DMS79 (cell line): ENCODE measurements at places on chromosomes 13 and 19.

- no peak for DNase-seq
Measured at GRCh38 chr19:54928299-54928698, 19.0 kb downstream of the NLRP7 start.

DNA sequence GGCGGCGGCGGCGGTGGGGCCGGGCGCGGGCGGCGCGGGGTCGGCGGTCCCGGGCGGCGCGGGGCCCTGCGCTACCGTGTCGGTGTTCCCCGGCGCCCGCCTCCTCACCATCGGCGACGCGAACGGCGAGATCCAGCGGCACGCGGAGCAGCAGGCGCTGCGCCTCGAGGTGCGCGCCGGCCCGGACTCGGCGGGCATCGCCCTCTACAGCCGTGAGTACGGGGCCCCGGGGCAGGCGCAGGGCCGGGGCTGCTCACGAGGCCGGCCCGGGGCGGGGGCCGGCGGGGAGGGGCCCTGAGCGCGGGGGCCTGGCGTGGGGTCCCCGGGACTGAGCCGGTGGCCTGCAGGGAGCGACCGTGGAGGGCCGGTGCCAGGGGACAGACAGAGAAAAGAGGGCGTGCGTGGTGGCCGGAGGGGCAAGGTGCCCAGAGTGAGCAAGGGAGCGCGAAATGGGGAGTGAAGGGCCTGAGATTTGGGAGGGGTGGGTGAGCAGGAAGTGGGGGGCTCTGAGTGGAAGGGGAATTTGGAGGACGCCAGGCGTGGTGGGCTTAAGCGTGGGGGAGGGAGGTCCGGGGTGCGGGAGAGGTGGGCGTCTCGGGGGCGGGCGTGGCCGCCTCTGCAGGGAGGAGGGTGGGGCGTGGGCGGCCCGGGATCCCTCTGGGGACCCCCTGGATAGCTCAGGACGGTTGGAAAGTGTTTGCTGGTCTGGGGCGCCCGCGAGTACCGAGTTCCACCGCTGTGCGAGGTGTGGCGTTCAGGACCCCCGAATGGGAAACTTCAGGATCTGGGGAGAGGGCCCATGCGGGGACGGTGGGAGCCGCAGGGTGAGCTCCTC, 575 bp downstream of the CARM1 start:
- no peak for DNase-seq

DNA sequence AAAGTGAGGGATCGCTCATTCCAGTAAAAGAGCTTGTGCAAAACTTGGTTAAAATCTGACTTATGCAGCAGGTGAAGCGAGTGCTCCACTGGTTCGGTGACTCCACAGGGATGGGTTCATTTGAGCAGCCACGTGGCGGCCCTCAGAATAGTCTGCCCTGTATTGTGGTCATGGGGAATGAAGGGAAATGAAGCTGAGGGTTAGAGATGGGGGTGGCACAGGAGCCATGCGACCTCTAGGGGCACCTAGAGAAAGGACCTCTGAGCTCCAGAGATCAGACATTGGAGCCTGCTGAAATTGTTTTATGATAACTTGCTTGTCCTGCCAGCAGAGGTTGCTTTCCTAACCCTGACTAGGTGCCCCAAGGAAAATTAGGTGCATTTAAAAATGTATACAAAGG, 26.6 kb downstream of the CBY2 start:
- DNase-seq, result no peak

DNA sequence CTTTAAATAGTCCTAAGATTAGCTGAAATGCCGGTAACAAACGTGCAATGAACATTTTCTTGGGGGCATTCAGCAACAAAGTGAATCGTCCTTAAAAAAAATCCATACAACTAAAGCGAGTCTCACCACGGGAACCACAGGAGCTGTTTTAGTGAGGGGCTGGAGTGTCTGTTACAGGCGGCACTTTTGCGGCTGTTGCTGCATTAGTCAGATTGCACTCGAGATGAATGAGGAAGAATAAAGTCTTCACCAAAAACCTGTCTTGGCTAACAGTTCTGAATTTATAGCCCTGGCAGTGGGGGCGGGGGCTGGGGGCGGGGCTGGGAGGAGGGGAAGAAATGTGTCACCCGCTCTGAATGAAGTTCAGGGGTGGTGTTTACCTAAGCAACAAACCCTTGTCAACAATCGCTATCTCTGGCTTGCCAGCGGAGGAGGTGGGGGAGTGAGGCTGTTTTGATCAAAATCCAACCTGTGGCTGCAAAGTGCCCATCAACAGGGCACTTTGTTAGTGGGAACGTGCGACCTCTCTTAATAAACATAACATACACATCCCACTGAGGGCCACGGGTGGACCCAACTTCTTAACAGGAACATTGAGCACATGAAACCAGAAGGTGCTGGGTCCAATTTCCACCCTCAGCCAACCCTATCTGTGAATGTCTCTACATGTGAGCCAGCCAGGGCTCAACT, 44.5 kb downstream of the RFX2 start:
- peak; percentile 53 for DNase-seq

DNA sequence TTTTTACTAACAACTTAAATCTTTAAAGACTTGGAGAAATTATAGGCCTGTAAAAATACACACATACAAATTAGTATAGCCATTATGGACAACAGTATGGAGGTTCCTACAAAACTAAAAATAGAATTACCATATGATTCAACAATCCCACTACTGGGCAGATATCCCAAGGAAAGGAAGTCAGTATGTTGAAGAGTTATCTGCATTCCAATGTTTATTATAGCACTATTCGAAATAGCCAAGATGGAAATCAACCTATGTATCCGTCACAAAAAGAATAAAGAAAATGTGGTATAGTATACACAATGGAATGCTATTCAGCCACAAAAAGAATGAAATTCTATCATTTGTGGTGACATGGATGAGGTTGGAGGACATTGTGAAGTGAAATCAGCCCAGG, 37.2 kb downstream of the SLITRK1 start:
- no peak for DNase-seq

GRCh38 chr13:45049478-45049877, 60.1 kb downstream of the GPALPP1 start:
- DNase-seq, result no peak

DNA sequence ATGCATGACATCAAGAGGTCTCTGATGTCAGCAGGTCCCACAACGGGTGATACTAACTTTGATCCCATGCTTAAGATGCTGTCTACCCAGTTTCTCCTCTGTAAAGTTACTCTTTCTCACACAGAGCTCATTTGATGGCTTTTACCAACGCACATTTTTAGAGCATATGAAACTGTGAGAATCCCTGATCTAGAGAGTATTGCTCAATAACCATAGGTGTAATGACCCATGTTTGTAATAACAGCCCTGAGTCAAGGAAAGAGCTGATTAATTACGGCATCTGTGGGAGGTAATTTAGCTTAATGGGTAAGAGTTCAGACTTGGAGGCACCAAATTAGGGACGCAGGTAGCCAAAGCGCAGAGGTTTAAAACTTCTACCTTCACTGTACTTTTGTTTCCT, 18.0 kb upstream of the IZUMO2 start:
- DNase-seq, result no peak

DNA sequence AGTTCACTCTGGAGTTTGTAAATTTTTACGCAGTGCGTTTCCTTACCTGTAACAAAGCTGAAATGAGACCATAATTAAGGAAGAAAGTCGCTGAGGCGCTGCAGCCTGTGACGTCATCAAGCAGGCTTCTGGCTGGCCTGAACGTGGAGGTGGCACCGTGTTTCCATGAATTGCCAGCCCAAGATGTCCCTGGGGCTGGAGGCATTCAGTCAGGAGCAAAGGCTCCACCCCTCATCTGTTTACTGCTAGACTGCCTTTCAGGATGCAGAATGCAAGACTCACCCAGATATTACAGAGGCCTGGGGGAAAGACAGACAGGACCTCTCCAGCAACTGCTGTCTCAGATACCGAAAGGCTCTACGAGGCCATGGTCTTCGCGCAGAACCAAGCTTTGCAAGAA, 424.6 kb downstream of the TSHZ3 start:
- DNase-seq, result no peak

DNA sequence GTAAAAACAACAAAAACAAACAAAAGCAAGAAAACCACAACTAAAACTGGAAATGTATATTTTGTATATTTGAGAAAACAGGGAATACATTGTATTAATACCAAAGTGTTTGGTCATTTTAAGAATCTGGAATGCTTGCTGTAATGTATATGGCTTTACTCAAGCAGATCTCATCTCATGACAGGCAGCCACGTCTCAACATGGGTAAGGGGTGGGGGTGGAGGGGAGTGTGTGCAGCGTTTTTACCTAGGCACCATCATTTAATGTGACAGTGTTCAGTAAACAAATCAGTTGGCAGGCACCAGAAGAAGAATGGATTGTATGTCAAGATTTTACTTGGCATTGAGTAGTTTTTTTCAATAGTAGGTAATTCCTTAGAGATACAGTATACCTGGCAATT, 17.1 kb downstream of the KLF5 start:
- DNase-seq, result no peak

DNA sequence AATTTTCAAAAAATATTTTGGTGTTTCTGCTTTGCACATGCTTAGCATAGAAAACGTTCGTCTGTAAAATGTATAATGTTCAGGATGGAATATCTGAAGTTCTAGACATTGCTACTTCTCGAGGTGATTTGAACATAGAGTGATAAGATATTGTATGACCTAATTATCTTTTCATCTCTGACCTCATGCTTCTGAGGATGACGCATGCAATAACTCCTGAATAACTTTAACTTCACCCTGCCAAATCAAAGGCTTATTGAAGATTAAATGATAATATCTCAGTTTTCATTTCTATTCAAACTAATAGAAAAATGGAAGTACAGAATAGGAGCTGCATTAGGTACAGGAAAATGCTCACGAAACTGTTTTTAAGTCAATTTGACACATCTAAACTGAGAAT, 150.8 kb upstream of the ATXN8OS start:
- no peak for DNase-seq

DNA sequence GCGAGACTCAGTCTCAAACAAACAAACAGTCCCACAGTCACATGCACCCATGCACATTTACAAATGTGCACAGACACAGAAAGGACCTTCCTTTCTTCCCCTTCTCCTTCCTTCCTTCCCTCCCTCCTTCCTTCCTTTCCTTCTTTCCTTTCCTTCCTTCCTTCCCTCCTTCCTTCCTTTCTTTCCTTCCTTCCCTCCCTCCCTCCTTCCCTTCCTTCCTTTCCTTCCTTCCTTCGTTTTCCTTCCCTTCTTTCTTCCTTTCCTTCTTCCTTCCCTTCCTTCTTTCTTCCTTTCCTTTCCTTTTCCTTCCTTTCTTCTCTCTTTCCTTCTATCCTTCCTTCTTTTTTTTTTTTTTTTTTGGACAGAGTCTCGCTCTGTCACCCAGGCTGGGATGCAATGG, 16.2 kb upstream of the EBI3 start:
- DNase-seq, result no peak

- DNase-seq, result no peak
Measured at GRCh38 chr19:15194938-15195337, 5.9 kb downstream of the NOTCH3 start.

DNA sequence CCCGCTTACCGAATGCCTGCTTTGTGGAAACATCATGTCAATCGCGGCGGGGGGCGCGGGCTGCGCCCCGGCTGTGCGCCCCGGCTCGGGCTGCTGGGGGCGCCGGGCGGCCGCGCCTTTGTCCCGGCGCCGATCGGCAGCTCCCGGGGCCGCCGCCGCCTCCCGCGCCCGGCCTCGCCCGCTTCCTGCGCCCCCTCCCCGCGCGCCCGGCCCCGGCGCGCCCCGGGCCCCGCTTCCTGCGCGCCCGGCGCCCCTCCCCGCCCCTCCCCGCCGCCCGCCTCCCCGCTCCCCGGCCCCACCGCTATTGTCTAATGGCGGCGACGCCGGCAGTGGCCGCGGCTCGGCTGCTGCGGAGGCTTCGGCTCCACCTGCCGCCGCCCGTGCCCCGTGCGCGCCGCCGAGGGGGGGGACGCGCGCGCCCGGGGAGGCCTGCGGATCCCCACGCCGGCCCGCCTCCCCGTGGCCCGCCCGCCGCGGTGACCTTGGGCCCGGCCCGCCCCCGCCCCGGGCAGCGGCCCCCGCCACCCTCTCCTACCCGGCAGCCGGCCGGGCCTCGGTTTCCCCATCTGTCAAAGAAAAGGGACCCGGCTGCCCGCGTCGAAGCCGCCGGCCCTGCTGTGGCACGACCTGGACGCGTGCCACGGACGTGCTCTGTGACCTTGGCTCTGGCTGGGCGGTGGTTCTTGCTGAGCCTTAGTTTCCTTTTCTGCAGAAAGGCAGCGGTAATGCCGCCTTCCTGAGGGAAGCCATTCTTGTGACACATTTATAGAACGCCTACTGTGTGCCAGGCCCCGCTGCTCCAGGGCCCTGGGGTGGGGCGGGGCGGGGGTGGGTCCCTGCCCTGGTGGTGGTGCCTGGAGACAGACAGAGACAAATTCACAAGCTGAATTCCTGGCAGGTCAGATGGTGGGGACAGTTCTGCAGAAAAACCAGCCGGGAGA, at the start of gene TLE5:
Gene TLE5 (minus strand): TSS at position 331 of the 941 bp plus-strand sequence. CDS start 295 bp downstream, at position 36.
- DNase-seq, result no peak

GRCh38 chr19:10418485-10419199, 1.7 kb upstream of the PDE4A start:
- DNase-seq, result no peak
